ENCODE measurements at places on chromosomes 5 and 9.

- no peak for DNase-seq
Measured at GRCh38 chr5:172085738-172086137, 79.3 kb upstream of the FBXW11 start.

DNA sequence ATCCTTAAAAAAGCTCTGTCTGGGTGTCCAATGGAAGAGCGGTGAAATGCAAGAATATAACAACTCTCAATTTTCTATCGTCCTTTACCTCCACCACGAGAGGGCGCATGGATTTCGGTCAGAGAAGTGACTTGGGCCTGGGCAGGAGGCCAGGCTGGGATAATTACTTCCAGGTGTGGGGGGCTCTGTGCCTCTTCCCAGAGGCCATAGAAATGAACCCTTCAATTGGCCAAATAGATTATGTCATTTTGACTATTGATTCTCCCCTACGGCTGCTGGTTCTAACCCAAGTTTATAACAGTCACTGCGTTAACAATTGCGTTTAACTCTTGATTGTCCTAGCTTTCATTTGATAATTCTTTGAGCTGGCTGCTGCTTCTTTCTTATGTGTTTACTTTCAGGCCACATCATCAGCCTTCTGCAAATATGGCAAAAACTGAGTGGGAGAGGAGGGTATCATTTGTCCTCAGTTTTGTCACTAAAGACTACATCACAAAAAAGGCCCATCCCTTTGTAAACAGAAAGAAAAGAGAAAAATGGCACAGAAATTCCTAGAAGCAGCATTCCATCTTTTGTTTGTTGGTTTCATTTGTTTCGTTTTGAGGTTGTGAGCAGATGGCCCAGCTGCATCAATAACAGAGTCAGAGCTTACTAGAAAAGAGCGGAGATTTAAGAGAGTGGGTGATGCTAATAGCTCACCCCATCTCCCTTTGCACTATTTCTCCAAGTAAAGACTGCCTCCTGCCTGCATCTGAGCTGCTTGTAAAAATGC is 45.4 kb upstream of the ZFR start:
- peak; percentile 89 for DNase-seq

GRCh38 chr9:75803130-75803529 is 87.3 kb upstream of the PCSK5 start:
- peak; percentile 56 for DNase-seq

DNA sequence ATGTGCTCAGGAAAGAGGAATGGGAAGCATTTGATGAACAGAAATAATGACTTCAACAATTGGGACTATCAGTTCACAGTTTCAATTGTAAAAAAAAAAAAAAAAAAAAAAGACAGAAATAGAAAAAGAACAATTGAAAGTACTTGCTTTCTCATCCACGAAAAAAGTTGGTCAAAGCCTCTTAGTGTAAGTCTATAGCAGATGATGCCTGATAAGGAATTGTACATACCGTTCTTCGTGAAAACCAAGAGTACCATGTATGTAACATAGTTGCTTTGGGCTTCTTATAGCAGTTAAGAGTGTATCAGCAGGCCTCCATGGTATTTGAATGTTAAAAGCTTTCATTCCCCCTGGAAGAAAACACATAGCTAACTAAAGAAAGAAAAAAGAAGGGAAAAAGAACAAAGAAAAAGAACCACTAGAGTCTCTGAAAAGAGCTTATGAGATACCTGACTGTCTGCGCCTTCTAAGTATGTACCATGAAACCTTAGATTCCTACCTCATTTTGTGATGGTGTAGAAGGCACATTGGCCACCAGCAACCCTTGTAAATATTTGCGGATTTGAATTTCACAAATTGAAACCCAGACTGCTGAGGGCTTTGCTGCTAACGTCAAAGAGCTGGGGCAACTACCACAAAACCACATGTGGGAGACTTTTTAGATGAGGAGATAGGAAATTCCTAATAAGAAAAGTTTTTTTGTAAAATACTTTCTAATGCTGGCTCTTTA is 75.2 kb downstream of the TMC1 start:
- no peak for DNase-seq

DNA sequence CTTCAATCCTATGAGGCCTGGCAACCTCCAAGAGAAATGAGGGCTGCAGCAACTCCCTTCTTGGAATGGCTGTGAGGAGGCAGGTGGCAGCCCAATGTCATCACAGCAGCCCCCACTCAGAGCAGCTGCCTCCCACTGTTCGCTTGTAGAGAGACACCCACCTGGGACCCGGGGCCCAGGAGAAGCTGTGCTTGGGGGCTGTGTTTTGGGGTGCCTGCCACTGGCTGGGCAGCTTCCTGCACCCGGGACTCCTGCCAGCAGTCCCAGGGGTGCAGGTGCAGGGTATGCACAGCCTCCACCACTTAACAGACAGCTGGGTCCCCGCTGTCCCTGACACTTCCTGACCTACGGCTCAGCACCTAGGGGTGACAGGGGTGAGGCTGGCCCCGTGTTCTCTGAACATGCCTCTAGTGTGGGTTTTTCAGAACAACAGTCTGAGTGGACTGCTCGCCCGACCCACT is 26.2 kb downstream of the NIPAL4 start:
- no peak for DNase-seq

GRCh38 chr5:24609706-24610105 is 35.1 kb downstream of the CDH10 start:
- no peak for DNase-seq

DNA sequence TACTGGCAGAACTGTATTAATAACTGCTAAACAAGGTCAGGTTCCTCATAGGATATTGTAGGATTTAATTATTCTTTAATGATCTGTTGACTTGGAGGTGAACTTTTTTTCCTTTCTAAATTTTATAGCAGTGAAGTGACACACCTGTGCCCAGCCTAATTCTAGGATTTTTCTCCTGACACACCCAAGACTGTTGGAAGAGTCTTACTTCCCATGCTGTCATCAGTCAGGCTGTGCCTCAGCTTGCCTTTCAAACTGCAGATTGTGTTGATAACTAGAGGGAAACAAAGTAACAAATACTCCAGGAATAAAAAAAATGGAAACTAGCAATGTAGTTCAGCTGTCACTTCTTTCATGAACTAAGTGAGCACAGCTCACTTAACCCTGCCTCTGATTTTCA is 22.0 kb downstream of the OTULIN start:
- no peak for DNase-seq

DNA sequence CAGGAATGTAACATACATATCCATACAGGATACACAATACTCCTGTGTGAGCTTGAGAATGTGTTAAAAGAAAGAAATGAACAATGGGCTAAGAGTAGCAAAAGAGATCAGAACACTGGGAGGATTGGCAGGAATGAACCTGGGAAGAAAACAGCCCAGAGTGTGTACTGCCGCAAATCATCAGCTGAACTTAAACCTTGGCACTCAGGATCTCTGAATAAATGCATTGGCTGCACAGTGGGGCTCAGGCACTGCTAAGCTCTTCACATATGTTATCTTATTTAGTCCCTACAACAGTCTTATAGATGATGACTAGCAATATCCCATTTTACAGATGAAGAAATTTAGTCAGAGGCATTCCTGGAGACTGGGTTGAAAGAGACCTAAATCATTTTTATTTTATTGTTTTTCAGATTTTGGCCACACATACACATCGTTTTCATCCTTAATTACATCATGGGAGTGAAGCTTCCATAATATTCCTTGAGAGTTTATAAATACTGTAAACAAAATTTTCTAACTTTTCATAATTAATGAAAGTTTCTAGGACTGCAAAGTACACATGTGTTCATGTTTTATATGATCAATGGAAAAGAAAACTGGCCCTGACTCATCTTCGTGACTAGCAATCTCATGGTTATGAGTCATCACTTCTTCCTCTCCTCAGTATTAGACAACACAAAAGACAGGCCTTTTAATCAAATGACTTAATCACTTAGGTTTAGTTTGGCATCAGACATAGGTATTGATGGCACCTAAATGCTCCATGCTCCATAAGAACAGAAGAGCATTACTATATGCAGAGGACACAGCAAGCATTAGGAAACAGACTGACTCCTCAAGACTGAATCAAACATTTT is 59.2 kb downstream of the CDH18 start:
- peak; percentile 90 for DNase-seq

DNA sequence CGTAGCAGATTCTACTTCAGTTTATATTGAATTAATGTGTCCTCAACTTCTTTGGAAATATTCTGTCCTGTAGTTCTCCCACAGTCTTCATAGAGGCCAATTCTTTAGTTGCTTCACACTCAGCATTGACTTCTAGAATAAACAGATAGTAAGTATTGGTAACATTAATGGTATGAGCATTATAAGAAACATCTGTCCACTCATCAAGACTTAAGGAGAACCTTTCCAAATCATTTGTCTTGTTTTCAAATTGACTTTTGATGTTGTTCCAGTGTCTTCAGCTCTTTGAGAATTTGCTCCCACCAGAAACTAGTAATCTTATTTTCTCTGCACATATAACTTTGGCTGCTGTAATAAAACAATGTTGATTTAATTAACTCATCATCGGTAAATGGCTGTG is 18.3 kb downstream of the RANBP17 start:
- DNase-seq = peak; percentile 6

DNA sequence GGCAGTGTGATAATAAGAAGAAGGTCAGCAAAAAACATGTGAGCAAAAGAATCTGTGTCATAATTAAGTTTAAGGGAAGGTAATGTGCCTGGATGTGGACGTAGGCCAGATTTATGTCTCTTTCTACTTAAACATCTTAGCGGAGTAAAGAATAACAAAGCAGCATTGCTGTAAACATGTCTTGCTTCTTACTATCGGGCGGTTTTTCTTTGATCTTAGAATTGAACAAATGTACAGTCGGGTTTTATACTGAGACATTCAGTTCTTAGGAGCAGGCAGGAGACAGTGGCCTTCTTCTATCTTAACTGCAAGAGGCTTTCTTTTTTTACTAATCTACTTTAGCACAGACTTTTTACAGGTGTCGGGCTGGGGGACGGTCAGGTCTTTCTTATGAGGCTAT is 40.4 kb upstream of the FLT4 start:
- no peak for DNase-seq

DNA sequence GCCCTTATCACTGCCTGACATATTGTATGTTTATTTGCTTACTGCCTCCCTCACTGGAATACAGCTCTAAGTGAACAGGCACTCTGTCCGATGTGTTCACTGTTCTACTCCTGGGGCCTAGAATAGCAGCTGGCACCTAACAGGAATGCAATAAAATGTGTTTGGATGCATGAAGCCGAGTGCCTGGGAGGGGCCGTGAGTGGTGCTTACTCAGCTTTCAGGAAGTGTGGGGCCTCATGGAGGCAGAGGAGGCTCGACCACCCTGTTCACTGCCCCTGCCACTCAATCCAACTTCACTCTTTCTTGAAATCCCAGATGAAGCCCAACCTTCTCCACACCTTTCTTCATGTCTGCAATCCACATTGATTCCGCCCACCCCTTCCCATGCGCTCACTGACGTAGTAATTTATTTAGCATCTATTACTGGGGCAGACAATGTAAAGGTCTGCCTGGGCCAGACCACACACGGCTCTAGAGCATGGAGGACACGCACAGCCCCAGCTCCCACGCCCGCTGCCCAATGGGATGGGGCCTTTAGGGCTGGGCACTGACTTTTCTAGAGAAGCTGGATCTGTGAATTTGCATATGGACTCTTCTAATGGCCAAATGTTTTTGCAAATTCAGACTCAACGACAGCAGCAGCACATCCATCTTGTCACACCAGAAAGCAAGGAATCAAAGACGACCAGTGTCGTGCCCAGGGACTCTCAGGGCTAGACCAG is 21.3 kb downstream of the TBC1D9B start:
- DNase-seq = peak; percentile 18

DNA sequence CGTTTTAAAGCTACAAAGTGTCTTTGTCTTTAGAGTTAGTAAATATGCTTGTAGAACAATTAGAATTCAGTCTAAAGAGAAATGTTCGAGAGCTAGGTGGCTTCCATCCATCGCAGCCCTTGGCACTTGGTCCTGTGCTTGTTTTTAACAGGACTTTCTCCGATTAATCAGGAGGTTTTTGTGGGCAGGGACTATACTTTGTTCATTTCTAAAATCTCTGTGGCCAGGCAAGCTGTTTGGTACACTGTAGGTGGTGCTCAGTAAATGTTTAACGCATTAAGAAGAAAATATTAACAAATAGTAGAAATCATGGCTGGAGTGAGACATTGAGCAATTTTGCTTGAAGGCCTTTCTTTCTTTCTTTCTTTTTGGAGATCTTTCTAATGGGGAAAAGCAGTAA is 20.8 kb downstream of the AGXT2 start:
- DNase-seq = no peak

DNA sequence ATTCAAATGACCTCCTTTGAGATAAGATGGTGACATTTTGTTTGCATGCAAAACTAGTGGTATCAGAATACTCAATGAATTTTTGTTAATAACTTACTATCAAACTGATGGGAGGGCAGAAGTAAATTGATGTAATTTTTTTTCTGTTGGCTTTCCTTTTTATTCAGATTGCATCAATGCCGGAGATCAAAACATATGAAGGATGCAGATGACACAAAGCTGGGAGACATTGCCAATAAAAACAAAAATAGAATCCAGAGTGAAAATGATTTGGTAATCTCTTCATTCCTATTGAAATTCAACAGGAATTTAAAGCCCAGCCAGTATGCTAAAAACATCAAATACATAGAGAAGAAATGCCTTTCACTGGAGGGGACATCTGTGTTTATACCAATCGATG is 1655.3 kb upstream of the C9orf72 start:
- DNase-seq = no peak

- DNase-seq = no peak
Measured at GRCh38 chr5:14627270-14627669, 37.2 kb upstream of the OTULIN start.

DNA sequence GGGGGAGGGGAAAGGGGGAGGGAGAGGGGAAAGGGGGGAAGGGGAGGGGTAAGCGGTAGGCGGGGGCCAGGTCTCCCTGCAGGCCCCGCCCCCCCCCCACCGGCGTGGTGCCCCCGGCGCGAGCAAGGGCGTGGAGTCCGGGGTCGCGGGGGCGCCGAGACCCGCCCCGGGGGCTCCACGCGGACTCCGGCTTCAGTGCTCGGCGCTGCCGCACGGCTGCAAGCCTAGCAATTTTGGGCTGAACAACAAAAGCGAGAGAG is 10.8 kb downstream of the C9orf50 start:
- no peak for DNase-seq

DNA sequence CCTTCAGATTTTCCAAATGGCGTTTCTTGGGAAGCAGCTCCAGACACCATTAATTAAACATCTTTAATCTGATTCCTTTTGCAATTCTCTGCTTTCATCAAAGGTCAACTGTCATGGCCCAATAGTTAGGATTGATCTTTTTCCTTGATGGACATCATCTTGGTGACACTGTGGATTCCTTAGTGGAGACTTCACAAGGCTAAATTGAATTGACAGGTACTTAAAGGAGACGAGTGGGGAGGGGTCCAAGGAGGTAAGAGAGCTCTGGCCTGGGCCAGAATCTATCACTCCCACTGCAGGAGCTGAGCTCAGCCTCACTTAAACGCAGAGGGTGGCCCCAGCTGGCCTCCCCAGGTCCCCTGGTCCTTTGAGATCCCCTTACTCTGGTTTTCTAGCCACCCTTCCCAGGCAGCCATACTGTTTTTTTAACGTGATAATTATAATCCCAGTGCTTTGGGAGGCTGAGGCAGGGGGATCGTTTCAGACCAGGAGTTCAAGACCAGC is 9.9 kb upstream of the HMCN2 start:
- no peak for DNase-seq

- no peak for DNase-seq
Measured at GRCh38 chr9:38689678-38690077, 30.3 kb downstream of the FAM240B start.

All from GM23248 (cell line).